Stimulated activated CD8-positive, alpha-beta memory T cell treated with anti-CD3 and anti-CD28 coated beads, Interleukin-12 subunit alpha, Interleukin-12 subunit beta, amount 100 ng/mL, for 4 hours (primary cell): ENCODE measurements at places on chromosomes 6 and 20.

GRCh38 chr6:155194399-155194798 is 69.4 kb upstream of the CLDN20 start:
- no peak for DNase-seq

GRCh38 chr20:40781327-40782042 is 92.4 kb upstream of the MAFB start:
- DNase-seq = no peak

GRCh38 chr20:32343439-32343838 is 14.7 kb upstream of the ASXL1 start:
- DNase-seq = no peak

DNA sequence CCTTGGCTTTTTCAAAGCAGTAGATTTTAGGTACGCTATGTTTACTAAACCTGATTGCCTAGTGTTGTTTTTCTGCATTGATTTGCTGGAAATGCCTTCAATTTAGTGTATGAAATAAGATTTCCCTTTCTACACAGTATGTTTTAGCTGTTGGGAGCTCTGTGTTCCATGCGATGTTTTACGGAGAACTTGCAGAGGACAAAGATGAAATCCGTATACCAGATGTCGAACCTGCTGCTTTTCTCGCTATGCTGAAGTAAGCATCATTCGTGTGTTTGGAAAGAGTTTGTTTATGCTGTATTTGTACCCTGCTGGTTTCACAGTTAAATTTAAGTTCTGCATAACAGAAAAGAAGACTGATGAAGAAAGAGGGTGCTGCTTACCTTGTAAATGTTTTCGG is 1.9 kb downstream of the BTBD3 start:
- no peak for DNase-seq

GRCh38 chr6:149895048-149895590 is 2.8 kb downstream of the RAET1E start:
- no peak for DNase-seq
